Right ventricle myocardium inferior (tissue), 1 donor: ENCODE measurements at places on chromosomes 11 and 22. TPM values are rescaled to one million over a fixed set of nuclear protein-coding genes. Genes with fewer than 3 reads are reported as not detected.

The CTNND1 gene
- 67.0 TPM for total RNA-seq

The DRICH1 gene
- total RNA-seq: not detected

GRCh38 chr22:29329581-29329980 is 14.1 kb upstream of the RASL10A start:
- no peak for DNase-seq

- DNase-seq: no peak
Observed at GRCh38 chr11:59222464-59223060, 9.8 kb upstream of the MPEG1 start.

- peak; percentile 52 for DNase-seq
Observed at GRCh38 chr11:72743321-72744221, 8.6 kb downstream of the ARAP1 start.

- DNase-seq: no peak
Observed at GRCh38 chr11:115743719-115744118, 239.5 kb upstream of the CADM1 start.
